Cardiac septum (tissue), 1 donor: ENCODE measurements at places on chromosomes 5 and 9. TPM values are rescaled to one million over a fixed set of nuclear protein-coding genes. Genes with fewer than 3 reads are reported as not detected.

The ZNF883 gene
- 2.4 TPM for total RNA-seq

DNA sequence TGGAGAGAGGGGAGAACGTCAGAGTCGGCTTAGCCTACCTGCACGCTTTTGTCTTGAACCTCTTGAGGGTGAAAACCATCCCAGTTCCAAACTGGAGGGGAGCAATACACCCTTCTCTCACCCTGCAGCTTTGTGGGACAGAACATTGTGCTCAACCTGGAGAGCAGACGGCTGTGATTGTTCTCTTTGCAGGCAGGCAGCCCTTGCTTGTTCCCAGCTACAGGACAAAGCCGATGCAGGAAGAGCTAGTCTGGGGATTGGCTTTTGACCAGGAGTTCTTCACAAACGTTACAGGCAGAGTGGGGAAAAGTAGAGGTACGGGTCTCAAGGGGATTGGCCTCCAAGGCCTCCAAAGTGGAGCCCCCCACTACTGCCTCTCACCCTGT, 33.9 kb upstream of the ARHGAP26 start:
- no peak for DNase-seq

DNA sequence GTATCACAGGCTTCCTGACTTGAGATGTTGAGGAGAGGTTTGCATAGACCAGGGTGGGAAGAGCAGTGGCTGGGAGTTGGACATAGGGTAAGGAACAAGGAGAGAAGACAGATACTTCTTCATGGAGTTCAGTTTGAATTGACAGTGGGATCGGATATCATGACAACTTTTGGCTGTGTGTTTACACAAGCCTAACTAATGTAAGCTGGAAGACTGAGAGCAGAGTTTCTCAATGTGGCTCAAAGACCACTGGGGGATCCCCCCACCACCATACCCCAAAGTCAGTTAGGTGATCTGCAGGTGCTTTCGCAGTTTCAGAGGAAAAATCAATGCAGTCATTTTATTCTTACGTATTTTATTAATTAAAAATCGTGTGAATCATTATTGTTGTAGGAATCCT, 125.9 kb downstream of the AOPEP start:
- no peak for DNase-seq

GRCh38 chr5:177315411-177315810, 3.7 kb upstream of the MXD3 start:
- no peak for DNase-seq

DNA sequence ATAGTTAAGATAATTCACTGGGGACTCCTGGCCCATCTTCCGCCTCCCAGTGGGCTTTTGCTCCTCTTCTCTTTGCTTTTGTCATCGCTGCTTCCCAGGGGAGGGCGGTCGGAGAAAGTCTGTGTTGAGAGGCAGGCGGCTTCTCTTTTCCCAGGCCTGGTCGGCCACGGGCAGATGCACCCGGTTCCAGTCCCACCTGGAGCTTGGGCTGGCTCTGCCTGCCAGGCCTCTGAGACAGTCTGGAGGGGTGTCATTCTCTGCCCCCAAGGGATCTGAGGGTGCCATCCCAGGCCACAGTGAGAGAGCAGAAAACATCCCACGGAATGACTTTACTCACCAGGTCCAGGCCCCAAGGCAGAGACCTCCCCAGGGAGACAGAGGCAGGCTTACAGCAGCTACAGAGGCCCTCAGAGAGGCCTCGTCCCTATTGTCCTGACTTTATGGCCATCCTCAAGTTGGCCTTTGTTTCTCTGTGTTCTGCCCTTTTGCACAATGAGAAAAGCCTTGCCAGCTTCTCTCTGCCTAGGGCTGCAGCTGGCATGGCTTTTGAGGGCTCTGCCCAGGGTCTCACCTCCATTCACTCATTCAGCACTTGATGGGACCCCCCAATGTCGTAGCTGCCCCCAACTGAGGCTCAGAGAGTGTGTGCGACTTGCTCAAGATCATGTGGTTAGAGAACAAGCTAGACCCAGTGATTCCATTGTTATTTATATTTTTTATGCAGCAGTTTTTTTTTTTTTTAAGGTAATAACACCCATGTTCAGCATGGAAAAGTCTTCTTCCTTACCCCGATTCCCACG, 44.2 kb upstream of the BOD1 start:
- DNase-seq = no peak

- no peak for DNase-seq
Observed at GRCh38 chr9:21542787-21543186, 60.7 kb upstream of the IFNE start.

DNA sequence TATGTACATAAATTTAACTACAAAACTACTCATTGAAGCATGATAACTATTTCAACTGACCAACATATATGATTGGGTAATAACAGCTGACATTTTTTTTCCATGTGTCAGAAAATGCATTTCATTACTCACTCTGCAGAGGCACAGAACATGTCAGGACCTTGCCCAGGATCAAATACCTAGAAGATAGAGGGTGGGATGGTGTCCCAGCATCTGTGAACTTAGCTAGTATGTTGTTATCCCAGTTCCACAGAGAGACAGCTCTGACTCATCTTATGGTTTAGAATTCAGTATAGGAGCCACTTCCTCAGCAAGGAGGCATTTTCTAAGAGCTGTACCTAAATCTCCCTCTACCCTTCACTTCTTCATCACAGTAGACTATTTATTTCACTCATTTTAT, 1198.6 kb upstream of the ACO1 start:
- no peak for DNase-seq

DNA sequence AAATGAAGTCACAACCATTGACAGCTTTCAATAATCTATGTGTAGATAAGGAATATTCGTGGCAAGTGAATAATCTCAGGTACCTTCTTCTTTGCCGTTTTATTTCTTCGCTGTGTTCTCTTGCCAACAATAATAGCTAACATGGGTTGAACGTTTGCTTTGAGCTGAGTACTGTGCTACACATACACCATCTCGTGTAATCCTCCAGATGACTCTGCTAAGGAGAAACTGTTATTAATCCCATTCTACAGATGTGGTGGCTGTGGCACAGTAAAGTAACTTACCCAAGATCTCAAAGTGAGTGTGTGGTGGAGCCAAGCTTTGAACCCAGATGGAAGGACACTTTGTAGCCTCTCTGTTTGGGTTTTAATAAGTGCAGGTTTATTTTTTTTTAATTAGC, 179.7 kb downstream of the C9orf152 start:
- DNase-seq = no peak

GRCh38 chr5:172505403-172505759, 51.1 kb upstream of the SH3PXD2B start:
- DNase-seq = peak; percentile 56

- DNase-seq = no peak
Observed at GRCh38 chr5:61052882-61053281, 107.9 kb downstream of the NDUFAF2 start.

- DNase-seq = no peak
Observed at GRCh38 chr5:53974021-53974420, 336.4 kb downstream of the ARL15 start.
